ENCODE measurements at places on chromosomes 4 and X. TPM values are rescaled to one million over a fixed set of nuclear protein-coding genes. Genes with fewer than 3 reads are reported as not detected.

- H3K4me3 ChIP-seq = no peak overlapping the region
- no peak for DNase-seq
- H3K4me1 ChIP-seq = no peaks in the 10 kb centered on the region
- H3K27me3 ChIP-seq = peaks cover 4% of the 10 kb centered on the region
- H3K36me3 ChIP-seq = no peaks in the 10 kb centered on the region
Observed at GRCh38 chr4:14043203-14043602, 415.7 kb upstream of the BOD1L1 start.

DNA sequence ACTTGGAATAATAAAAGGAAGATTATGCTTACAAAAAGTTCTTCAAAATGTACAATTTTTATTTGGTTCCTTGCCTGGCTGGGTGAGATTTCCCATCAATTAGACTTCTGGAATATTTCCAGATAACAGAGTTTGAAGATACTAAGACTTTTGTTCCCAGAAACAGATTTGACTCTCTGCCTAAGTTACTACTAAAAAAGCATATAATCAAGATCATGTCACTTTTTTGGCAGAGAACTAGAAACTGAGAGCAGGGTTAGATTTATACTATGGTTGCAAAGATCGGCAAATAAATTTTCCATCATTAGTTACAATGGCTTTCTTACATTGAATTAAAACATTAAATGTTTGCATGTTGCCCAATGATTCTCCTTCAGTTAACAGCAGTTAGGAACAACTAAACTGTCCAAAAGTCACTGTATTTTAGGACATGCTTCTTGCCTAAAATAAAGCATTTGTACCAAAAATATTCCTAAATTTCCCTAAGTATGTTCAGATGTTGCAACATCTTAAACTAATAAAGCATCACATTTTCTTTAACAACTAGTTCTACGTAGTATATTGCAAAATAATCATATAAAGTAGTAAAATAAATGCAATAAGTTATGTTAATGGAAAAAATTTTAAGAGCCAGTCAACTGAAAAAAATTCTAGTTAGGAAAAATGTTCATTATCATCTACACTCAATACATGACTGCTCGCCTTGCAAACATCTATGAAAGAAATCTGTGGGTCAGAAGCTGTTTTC, 73.0 kb downstream of the SEC24D start:
- DNase-seq = no peak
- H3K36me3 ChIP-seq = peaks cover 23% of the 10 kb centered on the region
- H3K4me3 ChIP-seq = no peak overlapping the region
- H3K4me1 ChIP-seq = peaks cover 70% of the 10 kb centered on the region
- peak overlapping the region; percentile 70 for H3K27ac ChIP-seq

ITM2A gene
- 4.9 TPM for total RNA-seq

GRCh38 chr4:20313237-20314030, 61.7 kb downstream of the SLIT2 start:
- peaks cover 4% of the 10 kb centered on the region for H3K36me3 ChIP-seq
- H3K4me3 ChIP-seq = no peak overlapping the region
- no peak overlapping the region for H3K27ac ChIP-seq
- DNase-seq = no peak
- H3K4me1 ChIP-seq = peaks cover 7% of the 10 kb centered on the region

- DNase-seq = no peak
- H3K4me1 ChIP-seq = peaks cover 51% of the 10 kb centered on the region
- H3K27ac ChIP-seq = no peak overlapping the region
- H3K36me3 ChIP-seq = no peaks in the 10 kb centered on the region
Observed at GRCh38 chrX:39156051-39156450, 354.8 kb downstream of the MID1IP1 start.

DCAF4L1 gene
- not detected for total RNA-seq

- no peaks in the 10 kb centered on the region for H3K27me3 ChIP-seq
- no peak overlapping the region for H3K4me3 ChIP-seq
- no peaks in the 10 kb centered on the region for H3K36me3 ChIP-seq
Observed at GRCh38 chr4:85784947-85785346, 310.0 kb downstream of the ARHGAP24 start.

ZNF81 gene
- 12.5 TPM for total RNA-seq

BEND2 gene
- total RNA-seq = not detected

SNX12 gene
- 63.9 TPM for total RNA-seq

NXF2B gene
- not detected for total RNA-seq

SLC49A3 gene
- total RNA-seq = 10.5 TPM

RGN gene
- 1.2 TPM for total RNA-seq

GRCh38 chrX:70998411-70999027, 67.6 kb upstream of the SLC7A3 start:
- H3K4me1 ChIP-seq = peaks cover 13% of the 10 kb centered on the region
- peaks cover 8% of the 10 kb centered on the region for H3K36me3 ChIP-seq
- no peaks in the 10 kb centered on the region for H3K27me3 ChIP-seq
- H3K27ac ChIP-seq = peak overlapping the region; percentile 85
- H3K4me3 ChIP-seq = no peak overlapping the region

- no peak overlapping the region for H3K4me3 ChIP-seq
- no peak overlapping the region for H3K27ac ChIP-seq
- peaks cover 2% of the 10 kb centered on the region for H3K27me3 ChIP-seq
- DNase-seq = no peak
- no peaks in the 10 kb centered on the region for H3K4me1 ChIP-seq
Observed at GRCh38 chr4:2079006-2079405, 19.9 kb downstream of the NAT8L start.

GRCh38 chr4:154415313-154415712, 76.3 kb downstream of the DCHS2 start:
- H3K27ac ChIP-seq = no peak overlapping the region
- peak overlapping the region; percentile 34 for H3K4me3 ChIP-seq
- no peaks in the 10 kb centered on the region for H3K36me3 ChIP-seq

GRCh38 chr4:184812651-184813181, 13.1 kb downstream of the ACSL1 start:
- peaks cover 54% of the 10 kb centered on the region for H3K4me1 ChIP-seq
- no peaks in the 10 kb centered on the region for H3K36me3 ChIP-seq
- DNase-seq = no peak
- H3K27ac ChIP-seq = peak overlapping the region; percentile 20
- peaks cover 3% of the 10 kb centered on the region for H3K27me3 ChIP-seq
- H3K4me3 ChIP-seq = no peak overlapping the region

GRCh38 chr4:116982656-116983055, 102.7 kb downstream of the TRAM1L1 start:
- no peak for DNase-seq
- no peak overlapping the region for H3K27ac ChIP-seq
- no peak overlapping the region for H3K4me3 ChIP-seq
- H3K4me1 ChIP-seq = peaks cover 22% of the 10 kb centered on the region

DNA sequence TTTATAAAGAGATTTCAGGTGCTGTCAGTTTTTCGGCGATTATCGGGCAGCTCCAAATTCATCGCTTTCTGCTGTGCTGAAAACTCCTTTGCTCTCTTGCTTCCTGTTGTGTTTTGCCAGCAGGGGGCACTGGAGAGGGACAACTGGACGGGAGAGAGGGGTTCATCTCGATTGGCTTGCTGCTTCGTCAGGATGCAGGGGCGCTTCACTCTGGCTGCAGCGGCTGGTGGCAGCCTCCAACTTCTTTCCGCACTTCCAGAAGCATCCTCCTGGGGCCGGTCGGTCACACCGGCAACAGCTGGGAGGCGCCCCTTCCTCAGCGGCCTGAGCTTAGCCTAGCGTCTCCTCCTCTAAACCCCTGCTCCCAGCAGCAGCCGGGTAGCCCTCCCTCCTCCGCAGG, 29.5 kb downstream of the MSL3 start:
- H3K4me1 ChIP-seq = no peaks in the 10 kb centered on the region
- no peak overlapping the region for H3K4me3 ChIP-seq
- H3K36me3 ChIP-seq = no peaks in the 10 kb centered on the region
- DNase-seq = no peak
- no peak overlapping the region for H3K27ac ChIP-seq

GRCh38 chr4:156291317-156291716, 337.7 kb upstream of the CTSO start:
- H3K36me3 ChIP-seq = peaks cover 2% of the 10 kb centered on the region
- DNase-seq = no peak
- H3K27ac ChIP-seq = peak overlapping the region; percentile 80
- H3K4me1 ChIP-seq = peaks cover 55% of the 10 kb centered on the region
- H3K4me3 ChIP-seq = no peak overlapping the region

DNA sequence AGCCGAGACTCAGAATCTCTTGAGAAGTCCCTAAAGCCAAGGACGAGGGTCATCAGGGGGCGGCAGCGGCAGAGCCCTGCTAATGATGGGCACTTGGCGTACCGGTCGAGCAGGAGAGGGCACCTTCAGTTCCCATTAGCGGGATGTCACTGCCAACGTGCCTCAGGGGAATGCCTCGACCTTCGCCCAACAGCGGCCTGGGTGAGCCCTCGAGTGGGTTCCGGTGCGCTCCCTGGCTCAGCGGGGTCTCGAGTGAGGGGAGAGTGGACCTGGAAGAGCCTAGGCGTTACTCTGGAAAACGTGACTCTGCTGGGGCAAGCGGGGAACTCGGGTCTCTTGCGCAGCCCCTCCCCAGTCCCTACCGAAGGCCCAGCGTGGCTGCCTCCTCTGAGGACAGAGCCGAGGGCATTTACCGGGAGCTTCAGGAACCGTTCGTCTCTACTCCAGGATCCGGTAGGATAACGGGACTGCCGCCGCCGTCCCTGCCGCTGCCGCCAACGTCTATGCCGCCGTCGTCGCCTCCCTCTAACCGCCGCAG, 36.9 kb downstream of the PGRMC1 start:
- H3K36me3 ChIP-seq = no peaks in the 10 kb centered on the region
- no peaks in the 10 kb centered on the region for H3K4me1 ChIP-seq
- H3K27ac ChIP-seq = no peak overlapping the region

GPRASP1 gene
- 9.6 TPM for total RNA-seq

DNA sequence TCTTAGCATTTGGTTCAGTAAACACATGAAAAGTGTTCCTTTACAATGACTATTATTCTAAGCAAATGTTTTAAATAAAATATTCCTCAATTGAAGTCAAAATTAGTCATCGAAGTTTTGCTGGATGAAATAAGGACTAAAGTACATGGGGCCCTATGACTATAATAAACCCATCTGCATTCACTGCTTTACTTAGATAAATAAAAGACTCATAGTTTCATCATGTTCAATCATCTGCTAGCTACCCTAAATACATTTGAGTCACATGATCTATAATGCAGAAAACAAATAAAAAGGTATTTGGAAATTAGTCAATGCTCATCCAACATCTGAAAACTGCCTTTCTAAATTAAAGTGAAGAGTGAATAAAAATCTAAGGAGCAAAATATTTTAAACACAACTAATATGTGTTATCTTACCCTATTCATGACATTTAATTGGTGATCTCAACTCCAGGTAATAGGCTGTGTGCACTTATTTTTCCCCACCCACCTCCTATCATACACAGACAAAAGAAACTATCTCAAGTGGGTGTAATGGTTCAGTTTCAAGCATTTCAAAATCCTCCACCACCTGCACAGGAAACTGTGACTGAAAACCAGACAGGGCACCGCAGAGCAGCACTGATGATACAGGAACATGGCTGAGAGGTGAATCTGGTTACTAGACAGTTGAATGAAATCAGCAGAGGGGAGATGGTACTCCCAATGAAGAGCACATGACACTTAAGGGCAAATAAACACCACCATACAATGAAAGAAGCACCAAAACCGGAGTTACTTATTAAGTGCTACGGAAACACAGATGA, 78.6 kb downstream of the CAMK2D start:
- peaks cover 5% of the 10 kb centered on the region for H3K36me3 ChIP-seq
- DNase-seq = no peak
- H3K4me1 ChIP-seq = peaks cover 2% of the 10 kb centered on the region
- no peak overlapping the region for H3K27ac ChIP-seq
- no peak overlapping the region for H3K4me3 ChIP-seq

GRCh38 chr4:68324519-68325262, 25.2 kb downstream of the YTHDC1 start:
- peaks cover 6% of the 10 kb centered on the region for H3K4me1 ChIP-seq
- H3K27ac ChIP-seq = no peak overlapping the region
- H3K36me3 ChIP-seq = peaks cover 28% of the 10 kb centered on the region
- H3K4me3 ChIP-seq = no peak overlapping the region
- no peaks in the 10 kb centered on the region for H3K27me3 ChIP-seq
- no peak for DNase-seq

DNA sequence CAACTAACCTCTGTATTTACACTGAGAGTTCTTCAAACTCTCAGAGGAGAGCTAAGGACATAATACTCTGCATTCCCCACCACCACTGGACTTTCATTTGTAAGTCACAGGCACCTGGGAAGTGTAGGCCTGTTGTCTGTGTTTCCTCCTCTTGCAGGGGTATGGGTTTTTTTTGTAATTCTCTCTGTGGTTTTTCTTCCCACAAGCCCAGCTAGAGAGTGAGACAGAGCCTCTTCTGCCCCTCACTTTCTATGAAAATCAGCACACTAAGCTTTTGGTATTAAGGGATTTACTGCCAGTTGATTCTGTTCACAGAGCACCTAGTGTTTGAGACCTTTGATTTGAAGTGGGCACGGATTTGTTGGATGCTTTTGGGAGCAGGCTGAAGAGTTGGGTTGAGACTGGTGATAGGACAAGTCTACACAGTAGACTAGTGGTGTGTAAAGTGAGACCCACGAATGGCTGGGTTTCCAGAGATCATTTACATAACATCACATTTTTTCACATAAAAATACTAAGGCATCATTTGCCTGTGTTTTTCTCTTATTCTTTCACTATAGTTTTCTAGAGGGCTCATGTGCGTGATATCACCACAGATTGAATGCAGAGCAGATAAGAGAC, 28.9 kb upstream of the WDR17 start:
- H3K27ac ChIP-seq = no peak overlapping the region
- H3K4me3 ChIP-seq = no peak overlapping the region
- DNase-seq = no peak

DNA sequence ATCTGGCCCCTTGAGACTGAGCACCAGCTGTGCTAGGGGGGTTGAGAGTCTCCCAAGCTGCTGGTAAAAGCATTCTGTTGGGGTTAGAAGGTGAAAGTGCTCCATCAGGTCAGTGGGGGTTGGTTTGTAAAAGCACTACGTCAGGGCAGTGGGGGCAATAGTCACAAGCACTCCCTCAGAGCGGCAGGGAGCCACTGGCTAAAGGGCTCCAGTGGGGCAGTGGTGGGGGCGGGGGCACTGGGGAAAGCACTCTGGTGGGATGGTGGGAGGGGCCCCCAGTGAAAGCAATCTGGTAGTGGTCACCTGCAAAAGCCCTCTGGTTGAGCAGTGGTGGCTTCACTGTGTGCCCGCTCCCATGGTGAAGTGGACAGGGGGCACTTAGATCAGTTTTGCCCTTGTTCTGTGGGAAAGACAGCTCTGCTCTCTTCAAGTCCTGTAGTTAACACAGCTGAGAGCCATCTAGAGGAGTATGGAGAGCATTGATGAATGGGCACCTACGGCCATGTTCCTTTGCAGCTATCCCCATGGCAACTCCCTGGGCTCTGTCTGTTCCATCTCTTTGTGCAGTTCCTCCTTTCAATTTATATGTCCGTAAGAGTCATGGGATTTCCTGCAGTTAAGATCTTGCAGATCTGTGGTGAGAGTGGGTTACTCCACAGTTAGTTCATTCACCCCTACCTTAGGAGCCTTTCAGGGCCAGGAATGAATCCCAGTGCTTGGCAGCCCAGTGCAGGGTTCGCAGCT, 106.4 kb downstream of the SH3BGRL start:
- H3K4me3 ChIP-seq = no peak overlapping the region
- H3K36me3 ChIP-seq = peaks cover 7% of the 10 kb centered on the region
- no peaks in the 10 kb centered on the region for H3K4me1 ChIP-seq
- no peak for DNase-seq

STATH gene
- total RNA-seq = not detected
